Thymus (tissue), 14 donors: ENCODE measurements at places on chromosomes 16 and 17.

DNA sequence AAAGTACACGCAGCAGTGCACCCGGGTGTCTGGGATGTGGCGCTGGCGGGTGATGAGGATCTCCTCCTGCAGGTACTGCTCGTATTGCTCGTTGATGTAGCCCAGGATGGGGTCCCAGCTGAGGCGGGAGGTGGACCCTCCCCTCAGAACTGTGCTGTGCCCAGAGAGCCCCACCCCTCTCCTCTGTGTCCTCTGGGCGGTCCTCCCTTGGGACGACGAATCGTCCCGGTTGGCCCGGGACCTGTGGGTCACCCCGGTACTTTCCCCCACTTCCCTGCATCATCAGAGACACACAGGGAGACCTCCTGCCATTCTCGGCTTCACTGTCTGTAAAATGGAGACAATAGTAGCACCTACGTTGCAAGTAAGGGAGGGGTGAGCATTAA is 4.2 kb downstream of the SEPTIN12 start:
- no peaks in the 10 kb centered on the region for H3K36me3 ChIP-seq
- DNase-seq = no peak
- no peak overlapping the region for H3K27ac ChIP-seq
- no peak overlapping the region for H3K4me3 ChIP-seq
- H3K27me3 ChIP-seq = no peaks in the 10 kb centered on the region

- H3K4me1 ChIP-seq = peaks cover 10% of the 10 kb centered on the region
- H3K36me3 ChIP-seq = peaks cover 22% of the 10 kb centered on the region
- no peaks in the 10 kb centered on the region for H3K27me3 ChIP-seq
- peak overlapping the region; percentile 72 for H3K4me3 ChIP-seq
Observed at GRCh38 chr16:31700530-31701388, 172.8 kb upstream of the ZNF267 start.

GRCh38 chr16:22813223-22813947 is 577 bp upstream of the HS3ST2 start:
- no peaks in the 10 kb centered on the region for H3K4me1 ChIP-seq
- H3K36me3 ChIP-seq = no peaks in the 10 kb centered on the region
- no peak overlapping the region for H3K27ac ChIP-seq

DNA sequence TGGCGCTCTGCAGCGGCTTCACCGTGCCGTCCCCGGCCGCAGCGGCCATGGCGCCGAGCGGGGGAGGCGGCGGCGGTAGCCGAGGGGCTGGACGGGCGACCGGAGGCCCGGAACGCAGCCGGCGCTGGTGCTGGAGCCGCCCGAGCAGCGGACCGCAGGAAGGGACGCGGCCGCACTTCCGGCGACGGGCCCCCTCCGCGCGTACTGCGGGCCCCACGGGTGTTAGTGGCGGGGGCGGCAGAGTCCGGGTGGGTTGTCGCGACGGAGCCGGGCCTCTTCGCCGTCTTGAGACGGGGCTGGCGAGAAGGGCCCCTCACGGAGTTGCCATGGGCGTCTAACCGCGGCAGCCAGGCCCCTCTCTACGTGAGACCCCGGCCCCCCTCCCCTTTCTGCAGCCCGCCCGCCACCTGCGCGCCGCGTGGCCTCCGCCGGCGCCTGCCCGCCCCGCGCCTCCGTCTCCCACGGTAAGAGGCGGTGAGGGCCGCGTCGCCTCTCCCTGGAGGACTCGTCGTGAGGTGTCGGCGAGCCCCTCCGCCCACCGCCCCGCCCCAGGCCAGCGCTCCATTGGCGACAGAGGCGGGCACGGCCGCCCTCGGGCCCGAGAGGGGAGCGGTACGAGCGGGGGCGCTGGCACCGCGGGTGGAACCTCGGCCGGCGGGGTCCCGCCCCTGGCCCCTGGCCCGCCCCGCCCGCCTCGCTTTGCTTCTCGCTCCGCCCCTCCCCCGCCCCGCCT is at the start of the genes VPS9D1 and ZNF276:
VPS9D1 (minus strand) TSS at position 86 of the 733 bp plus-strand sequence; CDS start at position 49, 37 bp downstream.
ZNF276 (plus strand) TSS at position 725 of the 733 bp plus-strand sequence. CDS start 104 bp downstream, outside the sequence.
- H3K36me3 ChIP-seq = peaks cover 18% of the 10 kb centered on the region
- peak within 1 kb of the TSS; percentile 71 for H3K4me3 ChIP-seq
- peaks cover 10% of the 10 kb centered on the region for H3K27me3 ChIP-seq

DNA sequence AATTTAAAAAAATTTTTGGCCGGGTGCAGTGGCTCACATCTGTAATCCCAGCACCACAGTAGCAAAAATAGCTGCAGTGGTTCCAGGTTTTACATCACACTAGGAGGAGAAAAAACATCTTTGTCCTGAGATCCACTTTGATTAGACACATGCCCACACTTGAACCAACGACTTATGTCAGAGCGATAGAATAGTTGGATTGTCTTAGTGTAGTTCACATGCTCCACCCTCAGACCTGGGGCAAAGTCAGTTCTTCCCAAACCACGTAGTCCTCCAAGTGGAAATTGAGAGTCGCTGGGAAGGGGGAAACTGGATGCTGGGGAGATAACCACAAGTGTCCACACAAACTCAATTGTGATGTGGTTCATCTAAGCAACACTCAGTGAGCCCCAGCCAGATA is 11.4 kb upstream of the ITGAM start:
- no peak overlapping the region for H3K27ac ChIP-seq
- H3K4me1 ChIP-seq = no peaks in the 10 kb centered on the region
- H3K27me3 ChIP-seq = no peaks in the 10 kb centered on the region

DNA sequence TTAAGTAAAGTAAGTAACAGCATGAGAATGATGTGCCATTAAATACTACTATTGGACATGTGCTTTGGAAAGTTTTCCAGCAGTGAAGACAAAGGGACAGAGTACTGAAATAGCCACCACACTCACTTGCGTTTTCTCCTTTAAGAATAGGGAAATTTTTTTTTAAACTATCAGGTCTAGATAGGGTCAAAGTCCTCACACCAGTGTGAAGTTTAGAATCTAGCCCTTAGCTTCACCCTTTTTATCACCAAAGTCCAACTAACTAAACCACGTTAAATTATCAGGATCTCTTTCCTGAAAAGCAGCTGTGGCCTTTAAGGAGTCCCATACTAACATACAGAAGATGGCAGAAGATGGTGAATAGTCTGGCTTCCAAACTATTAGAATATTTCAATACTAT is 180.9 kb downstream of the ZNF18 start:
- no peaks in the 10 kb centered on the region for H3K36me3 ChIP-seq
- H3K27ac ChIP-seq = no peak overlapping the region
- H3K27me3 ChIP-seq = no peaks in the 10 kb centered on the region
- no peak for DNase-seq
- H3K4me3 ChIP-seq = no peak overlapping the region

DNA sequence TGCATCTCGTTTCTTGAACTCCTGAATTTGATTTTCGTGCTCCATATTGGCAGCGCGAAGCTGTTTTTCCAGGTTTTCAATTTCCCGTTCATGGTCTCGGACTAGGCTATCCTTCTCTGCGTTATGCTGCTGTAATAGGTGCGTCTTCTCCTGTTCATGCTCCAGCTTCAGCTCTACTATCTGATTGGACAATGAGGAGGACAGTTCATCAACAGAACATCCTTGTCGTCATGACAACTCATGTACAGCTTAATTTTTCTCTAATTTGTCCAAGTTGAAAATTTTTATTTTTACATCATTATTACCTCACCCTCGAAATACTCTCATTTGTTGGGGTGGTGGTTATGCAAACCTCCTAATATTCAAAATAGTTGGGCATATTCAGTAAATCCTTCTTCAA is 289.8 kb downstream of the CEP112 start:
- DNase-seq = no peak
- no peaks in the 10 kb centered on the region for H3K27me3 ChIP-seq
- no peaks in the 10 kb centered on the region for H3K36me3 ChIP-seq
- H3K4me3 ChIP-seq = no peak overlapping the region

DNA sequence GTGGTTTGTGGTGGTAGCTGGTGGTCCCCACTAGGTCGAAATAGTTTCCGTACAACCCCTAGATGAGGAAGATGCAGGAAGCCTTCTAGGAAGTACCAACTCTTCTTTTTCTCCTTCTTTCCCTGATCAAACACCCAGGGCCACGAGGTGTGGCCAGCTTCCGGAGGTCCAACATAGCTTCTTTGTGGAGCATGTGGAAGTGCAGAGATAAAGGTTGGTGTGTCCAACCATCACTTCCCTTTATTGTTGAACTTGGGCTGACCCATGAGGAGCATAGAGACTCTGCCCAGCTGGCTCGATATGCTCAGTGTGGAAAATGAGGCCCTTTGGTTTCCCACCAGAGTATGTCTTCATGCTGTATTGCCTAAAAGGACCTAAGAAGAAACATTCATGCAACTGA is 6.3 kb upstream of the RGS9 start:
- no peaks in the 10 kb centered on the region for H3K36me3 ChIP-seq
- no peak overlapping the region for H3K27ac ChIP-seq
- DNase-seq = no peak
- H3K27me3 ChIP-seq = no peaks in the 10 kb centered on the region

GRCh38 chr16:24077966-24078365 is 178.2 kb upstream of the CACNG3 start:
- no peak overlapping the region for H3K4me3 ChIP-seq
- H3K4me1 ChIP-seq = peaks cover under 1% of the 10 kb centered on the region
- H3K27ac ChIP-seq = no peak overlapping the region
- no peak for DNase-seq

GRCh38 chr17:29682987-29683386 is 60.3 kb upstream of the CORO6 start:
- H3K4me3 ChIP-seq = no peak overlapping the region
- no peak for DNase-seq
- H3K4me1 ChIP-seq = peaks cover 35% of the 10 kb centered on the region
- peaks cover 3% of the 10 kb centered on the region for H3K36me3 ChIP-seq
- no peak overlapping the region for H3K27ac ChIP-seq
- no peaks in the 10 kb centered on the region for H3K27me3 ChIP-seq

DNA sequence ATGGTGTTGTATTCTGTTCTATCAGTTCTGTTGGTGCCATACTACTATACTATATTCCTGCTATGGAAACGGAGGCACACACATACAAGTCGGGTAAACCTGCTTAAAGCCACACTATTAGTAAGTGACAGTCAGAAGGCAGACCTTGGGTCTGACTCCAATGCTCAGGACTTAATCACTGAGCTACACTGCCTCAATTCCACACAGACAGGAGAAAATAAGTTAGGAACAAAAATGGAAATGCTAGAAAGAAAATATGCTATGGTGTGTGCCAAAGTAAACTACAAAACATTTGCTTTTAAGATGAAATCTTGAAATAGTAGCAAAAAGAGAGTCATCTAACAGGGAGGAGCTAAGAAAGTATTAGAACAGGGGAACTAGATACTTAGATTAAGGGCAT is 48.1 kb downstream of the MYO1D start:
- H3K4me3 ChIP-seq = no peak overlapping the region
- no peak overlapping the region for H3K27ac ChIP-seq
- H3K36me3 ChIP-seq = no peaks in the 10 kb centered on the region
- DNase-seq = no peak
- H3K4me1 ChIP-seq = no peaks in the 10 kb centered on the region

- peaks cover 3% of the 10 kb centered on the region for H3K27me3 ChIP-seq
- H3K4me1 ChIP-seq = peaks cover 42% of the 10 kb centered on the region
- no peak for DNase-seq
- H3K36me3 ChIP-seq = peaks cover 42% of the 10 kb centered on the region
Observed at GRCh38 chr16:69114346-69114975, 9.0 kb downstream of the HAS3 start.

DNA sequence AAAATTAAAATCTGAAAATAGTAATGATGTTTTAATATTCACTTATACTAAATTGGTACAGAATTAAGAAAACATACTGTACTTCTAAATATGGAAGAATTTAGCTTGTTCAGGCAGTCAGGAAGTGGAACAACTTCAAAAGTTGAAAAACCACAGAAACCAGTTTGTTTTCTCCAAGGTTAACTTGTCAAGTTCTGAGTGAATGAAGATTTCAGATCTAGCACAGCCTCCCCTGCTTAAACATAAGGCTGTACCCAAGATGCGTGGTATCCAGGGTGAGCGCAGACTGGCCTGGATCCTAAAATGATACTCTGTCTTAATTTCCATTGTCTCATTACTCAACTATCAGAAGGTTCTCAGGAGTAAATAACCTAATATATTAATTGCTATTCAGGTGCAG is 730.7 kb upstream of the KIF2B start:
- DNase-seq = no peak
- no peaks in the 10 kb centered on the region for H3K36me3 ChIP-seq
- no peaks in the 10 kb centered on the region for H3K4me1 ChIP-seq

GRCh38 chr16:6494716-6495115 is 837.9 kb upstream of the RBFOX1 start:
- H3K36me3 ChIP-seq = no peaks in the 10 kb centered on the region
- DNase-seq = no peak
- H3K27ac ChIP-seq = no peak overlapping the region
- H3K4me3 ChIP-seq = no peak overlapping the region
- no peaks in the 10 kb centered on the region for H3K27me3 ChIP-seq

GRCh38 chr17:13933441-13934276 is 135.6 kb upstream of the COX10 start:
- DNase-seq = no peak
- no peak overlapping the region for H3K27ac ChIP-seq
- H3K27me3 ChIP-seq = no peaks in the 10 kb centered on the region
- no peaks in the 10 kb centered on the region for H3K36me3 ChIP-seq
- no peak overlapping the region for H3K4me3 ChIP-seq

GRCh38 chr17:36470499-36470898 is 16.0 kb upstream of the ZNHIT3 start:
- DNase-seq = no peak
- no peak overlapping the region for H3K27ac ChIP-seq
- H3K4me3 ChIP-seq = no peak overlapping the region
- H3K36me3 ChIP-seq = no peaks in the 10 kb centered on the region
- no peaks in the 10 kb centered on the region for H3K4me1 ChIP-seq

DNA sequence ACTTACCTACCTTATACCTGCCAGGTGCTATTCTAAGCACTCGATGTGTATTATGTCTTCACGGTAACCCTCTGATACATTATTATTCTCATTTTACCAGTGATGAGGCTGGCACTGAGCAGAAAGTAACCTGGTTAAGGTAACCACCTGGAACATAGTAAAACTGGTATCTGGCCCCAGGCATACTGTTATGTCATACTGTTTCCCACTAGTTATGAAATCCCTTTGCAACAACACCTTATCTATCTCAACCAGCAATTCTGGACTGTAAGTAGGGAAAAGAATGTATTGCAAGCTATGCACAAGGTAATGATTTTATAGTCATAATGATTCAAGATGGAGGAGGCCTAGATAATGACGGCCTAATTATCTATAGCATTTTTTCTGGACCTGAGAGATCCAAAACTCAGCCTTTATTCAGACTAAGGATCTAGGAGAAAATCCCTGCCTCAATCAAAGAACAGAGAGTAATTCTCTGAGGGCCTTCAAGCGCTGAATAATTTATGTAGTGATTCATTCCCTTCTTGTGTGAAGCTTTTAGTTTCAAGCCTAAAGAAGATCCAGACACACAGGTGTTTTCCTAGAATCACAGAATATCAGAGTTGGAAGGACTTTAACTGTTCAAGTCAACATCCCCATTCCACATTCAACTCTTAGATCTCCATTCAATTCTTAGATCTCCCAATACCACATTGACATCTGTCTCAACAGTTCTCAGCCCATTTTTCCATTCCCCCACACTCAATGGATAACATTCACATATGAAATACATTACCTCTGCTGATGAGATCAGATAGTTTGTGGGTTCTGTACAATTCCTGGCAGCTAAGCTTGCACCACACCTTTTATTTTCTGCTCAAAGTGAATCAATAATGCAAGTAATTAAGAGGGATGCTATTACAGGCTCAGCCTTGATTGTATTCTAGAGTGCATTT is 14.9 kb upstream of the MMD start:
- no peaks in the 10 kb centered on the region for H3K36me3 ChIP-seq
- H3K4me1 ChIP-seq = no peaks in the 10 kb centered on the region
- no peak overlapping the region for H3K4me3 ChIP-seq
- no peak overlapping the region for H3K27ac ChIP-seq
- DNase-seq = no peak
- H3K27me3 ChIP-seq = no peaks in the 10 kb centered on the region
